Hematopoietic multipotent progenitor cell (in vitro differentiated cells): ENCODE measurements at places on chromosomes 12 and 14.

DNA sequence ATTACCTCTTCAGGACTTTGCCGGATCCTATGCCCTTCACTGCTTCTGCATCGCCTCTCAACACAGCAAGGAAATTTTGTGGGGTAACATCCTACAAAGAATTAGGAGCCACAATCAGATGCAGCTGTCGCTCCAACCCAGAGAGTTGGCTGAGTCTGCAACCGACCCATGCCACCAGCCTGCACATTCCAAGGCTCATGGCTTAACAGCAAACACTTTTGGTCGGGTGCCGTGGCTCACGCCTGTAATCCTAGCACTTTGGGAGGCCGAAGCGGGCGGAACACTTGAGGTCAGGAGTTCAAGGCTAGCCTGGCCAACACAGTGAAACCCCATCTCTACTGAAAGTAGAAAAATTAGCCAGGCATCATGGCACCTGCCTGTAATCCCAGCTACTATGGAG lies 32.3 kb downstream of the LGMN start:
- no peak for DNase-seq

GRCh38 chr12:112175361-112176155 lies 50.2 kb downstream of the TRAFD1 start:
- DNase-seq, result no peak

- DNase-seq, result no peak
Observed at GRCh38 chr14:75437201-75438143, 9.7 kb downstream of the JDP2 start.

GRCh38 chr12:78863482-78864402 lies 832 bp upstream of the SYT1 start:
- no peak for DNase-seq

DNA sequence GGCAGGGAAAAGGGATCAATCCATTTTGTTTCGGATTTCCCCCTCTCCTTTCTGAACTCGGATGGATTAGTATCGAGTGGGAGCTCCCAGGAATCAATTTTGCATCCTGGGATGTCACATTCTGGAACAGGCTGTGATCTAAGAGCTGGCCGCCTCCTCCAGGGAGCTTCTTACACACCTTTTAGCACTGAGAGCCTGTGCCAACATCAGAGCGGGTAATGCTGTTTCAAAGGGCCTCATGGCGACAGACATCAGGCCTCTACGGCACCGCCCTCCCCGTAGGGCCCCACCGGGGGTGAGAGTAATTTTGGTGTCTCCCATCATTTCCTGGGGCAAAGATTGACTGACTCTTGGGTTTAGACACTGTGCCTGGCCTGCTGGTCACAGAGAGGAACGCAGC lies 2.7 kb downstream of the GALNT9 start:
- DNase-seq, result no peak

DNA sequence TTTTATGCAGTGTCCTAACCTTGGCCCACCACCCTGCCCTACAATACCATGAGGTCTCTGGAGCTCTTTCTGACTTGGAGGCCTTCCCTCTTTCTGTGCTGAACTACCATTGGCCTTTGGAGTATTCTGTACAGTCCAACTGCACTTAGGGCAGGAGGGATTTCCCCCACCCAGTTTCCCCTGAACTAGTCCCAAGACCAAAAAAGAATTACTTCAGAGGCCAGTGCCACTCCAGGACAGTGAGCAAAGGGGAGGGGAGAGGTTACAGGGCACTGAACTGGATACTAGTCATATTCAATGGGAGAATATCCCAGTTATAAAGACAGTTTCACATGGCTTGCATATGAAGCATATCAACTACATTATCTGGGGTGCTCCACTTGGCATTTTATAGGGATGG lies 6.1 kb downstream of the SLCO1A2 start:
- no peak for DNase-seq

GRCh38 chr12:24244801-24245200 lies 295.3 kb upstream of the SOX5 start:
- DNase-seq, result no peak

DNA sequence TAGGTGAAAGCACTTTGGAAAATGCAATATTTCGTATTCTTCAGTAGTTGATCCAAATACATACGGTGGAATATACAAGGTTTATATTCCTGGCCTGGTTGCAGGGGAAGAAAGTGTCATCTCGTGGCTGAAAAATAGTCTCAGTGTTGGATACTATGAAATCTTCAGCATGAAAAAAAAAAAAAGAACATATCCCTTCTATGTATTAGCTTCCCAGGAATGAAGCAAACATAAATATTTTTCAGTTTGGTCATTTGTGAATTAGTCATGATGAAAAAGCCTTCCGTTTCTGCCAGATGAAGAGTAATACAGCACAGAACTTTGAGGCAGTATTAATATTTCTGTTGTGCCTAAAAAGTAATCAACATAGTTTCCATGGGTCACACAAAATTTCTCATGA lies 36.7 kb downstream of the FLRT2 start:
- no peak for DNase-seq

DNA sequence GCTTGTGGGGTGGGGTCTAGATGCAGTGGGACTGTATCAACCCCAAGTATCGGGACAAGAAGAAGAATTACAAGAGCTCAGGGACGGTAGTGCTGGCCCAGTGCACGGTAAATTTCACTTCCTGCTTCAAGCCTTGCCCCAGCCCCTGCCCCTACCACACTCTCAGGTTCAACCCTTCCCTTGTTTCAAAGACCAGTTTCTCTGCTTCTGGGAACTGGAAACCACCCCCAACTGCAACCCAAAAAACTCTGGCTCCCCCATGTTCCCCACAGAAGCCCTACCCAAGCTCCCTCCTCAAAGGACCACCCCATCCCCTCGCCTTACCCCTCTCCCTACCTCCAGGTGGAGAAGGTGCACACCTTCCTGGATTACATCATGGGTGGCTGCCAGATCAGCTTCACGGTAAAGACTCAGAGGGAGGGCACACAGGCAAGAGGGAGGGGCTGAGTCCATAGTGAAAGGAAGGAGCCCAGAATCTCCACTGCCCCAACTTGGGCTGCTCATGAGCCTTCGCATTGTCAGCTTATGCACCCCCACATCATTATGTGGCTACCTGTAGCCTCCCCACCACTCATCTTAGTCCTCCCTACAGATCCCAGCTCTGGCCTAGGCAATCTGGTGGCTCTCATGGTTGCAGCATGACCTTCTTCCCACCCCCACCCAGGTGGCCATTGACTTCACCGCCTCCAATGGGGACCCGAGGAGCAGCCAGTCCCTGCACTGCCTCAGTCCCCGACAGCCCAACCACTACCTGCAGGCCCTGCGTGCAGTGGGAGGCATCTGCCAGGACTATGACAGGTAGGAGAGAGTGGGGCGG lies 4.3 kb downstream of the CPNE6 start:
- no peak for DNase-seq

- no peak for DNase-seq
Observed at GRCh38 chr12:101209319-101210302, at the start of gene SLC5A8. Gene SLC5A8, minus strand, starts transcription at chr12:101210238. Its CDS starts 390 bp downstream, at chr12:101209848.

- DNase-seq, result peak; percentile 97
Observed at GRCh38 chr12:90253674-90254181, 545.1 kb upstream of the ATP2B1 start.

DNA sequence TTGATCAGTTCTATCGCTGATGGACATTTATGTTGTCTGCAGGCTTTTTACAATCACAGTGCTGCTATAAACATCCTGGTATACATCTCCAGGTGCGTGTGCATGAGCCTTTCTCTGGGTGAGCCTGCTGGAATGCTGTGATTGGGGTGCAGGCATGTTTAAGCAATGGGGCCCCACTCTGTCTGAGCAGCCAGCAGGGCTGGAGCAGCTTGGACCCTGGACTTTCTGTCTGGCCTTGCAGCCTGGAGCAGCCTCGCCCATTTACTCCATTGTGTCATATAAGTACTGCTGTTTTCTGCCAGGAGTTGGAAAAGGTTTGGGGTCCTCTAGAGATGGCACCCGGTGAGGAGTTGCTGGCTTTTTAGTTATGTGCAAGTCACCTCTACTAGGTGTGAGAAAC lies 199.0 kb downstream of the KIF26A start:
- DNase-seq, result no peak

GRCh38 chr14:80428171-80428570 lies 216.9 kb upstream of the DIO2 start:
- no peak for DNase-seq

- no peak for DNase-seq
Observed at GRCh38 chr14:58815161-58815701, 177.5 kb downstream of the DACT1 start.

GRCh38 chr12:93243689-93244513 lies 133.8 kb upstream of the NUDT4 start:
- DNase-seq, result peak; percentile 45

DNA sequence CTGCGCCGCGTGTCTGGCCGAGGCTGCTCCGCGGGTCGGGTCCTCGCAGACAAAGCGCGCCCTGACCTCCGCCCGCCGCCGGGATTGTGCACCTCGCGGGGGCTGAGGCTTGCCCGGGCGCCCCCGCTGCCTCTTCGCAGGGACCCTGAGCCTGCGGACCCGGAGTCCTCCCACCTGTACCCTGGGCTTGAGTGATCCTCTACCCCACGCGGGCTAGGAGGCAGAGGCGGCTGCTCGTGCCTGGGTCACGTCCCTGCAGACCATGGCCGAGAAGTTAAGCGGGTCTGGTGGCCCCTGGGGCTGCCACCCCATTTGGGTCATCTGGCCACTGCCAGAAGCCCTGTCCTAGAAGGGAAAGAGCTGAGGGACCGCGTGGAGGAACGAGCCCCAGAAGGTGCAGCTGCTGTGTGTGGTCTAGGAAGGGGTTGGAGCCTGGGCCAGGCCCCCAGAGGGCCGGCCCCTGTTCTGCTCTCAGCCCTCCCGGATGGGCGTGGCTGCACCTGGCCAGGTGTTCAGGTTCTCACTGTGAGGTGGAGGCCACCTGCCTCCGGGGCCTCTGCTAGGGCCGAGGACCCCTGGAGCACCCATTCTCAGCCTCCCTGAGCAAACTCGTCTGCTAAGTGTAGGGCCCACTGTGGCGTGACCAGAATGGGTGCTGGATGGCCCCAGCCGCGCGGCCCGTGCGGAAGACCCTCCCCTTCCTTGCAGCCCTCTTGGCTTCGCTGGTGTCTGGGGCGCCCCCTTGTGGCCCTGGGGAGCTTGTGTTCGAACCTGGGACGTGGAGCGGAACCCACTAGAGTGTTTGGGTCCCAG lies 49.6 kb downstream of the LRCOL1 start:
- DNase-seq, result peak; percentile 86

GRCh38 chr12:104686196-104686595 lies 229.4 kb downstream of the CHST11 start:
- no peak for DNase-seq

DNA sequence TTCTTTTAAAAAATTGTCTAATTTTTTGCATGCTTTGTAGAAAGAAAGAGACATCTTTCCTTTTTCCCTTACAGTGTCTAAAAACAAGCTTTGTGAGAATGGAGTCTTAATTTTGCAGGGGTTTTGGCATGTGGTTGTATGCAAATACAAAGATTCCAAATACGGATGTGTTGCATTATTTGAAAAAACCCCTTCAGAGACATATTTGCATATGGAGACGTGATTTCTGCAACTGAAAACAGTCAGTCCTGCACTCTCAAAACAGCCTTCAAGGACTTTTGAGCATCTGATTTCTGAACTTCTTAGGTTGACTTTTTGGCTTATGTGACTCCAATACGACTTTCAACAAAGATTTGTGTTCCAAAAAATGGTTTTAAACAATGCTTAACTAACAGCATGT lies 7.8 kb downstream of the IRAK3 start:
- no peak for DNase-seq

DNA sequence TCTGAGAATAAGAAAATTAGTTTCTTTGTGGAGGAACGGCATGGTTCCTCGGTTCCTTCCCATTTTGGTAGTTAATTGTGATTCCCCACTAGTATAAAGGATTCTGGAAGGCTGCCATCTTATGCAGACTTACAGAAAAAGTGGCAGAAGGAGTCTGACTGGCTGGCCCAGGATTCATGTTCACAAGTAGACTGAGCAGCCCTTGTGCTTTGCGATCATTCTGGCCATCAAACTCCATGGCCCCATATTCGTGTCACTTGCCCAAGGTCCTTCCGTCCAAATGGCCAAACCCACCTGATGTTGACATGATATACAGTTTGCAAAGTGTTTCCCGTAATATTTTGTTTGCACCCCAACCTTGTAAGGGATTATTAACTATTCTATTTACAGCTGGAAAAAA lies 297.2 kb upstream of the AMIGO2 start:
- DNase-seq, result no peak

- DNase-seq, result peak; percentile 83
Observed at GRCh38 chr12:121776190-121777098, 17.0 kb downstream of the RHOF start.

DNA sequence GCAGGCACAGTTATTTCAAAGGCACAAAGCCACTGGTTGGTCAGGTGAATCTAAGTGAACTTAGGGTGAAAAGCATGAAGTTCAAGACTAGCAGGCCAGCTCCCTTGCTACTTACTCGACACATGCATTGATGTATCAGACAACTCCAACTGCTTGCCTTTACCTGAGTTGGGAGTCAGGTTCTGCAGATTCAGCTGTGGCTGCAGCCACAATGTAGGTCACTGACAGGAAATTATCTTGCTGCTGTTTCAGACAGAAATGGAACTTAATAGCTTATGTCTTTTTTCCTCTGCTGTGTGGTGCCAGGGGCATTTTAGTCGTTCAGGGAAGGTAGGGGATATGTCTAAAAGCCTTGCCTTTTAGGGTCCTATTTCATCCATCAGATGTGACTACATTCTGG lies 125.6 kb upstream of the RPH3A start:
- no peak for DNase-seq

GRCh38 chr12:49470986-49471385 lies 67.8 kb upstream of the KCNH3 start:
- DNase-seq, result no peak

DNA sequence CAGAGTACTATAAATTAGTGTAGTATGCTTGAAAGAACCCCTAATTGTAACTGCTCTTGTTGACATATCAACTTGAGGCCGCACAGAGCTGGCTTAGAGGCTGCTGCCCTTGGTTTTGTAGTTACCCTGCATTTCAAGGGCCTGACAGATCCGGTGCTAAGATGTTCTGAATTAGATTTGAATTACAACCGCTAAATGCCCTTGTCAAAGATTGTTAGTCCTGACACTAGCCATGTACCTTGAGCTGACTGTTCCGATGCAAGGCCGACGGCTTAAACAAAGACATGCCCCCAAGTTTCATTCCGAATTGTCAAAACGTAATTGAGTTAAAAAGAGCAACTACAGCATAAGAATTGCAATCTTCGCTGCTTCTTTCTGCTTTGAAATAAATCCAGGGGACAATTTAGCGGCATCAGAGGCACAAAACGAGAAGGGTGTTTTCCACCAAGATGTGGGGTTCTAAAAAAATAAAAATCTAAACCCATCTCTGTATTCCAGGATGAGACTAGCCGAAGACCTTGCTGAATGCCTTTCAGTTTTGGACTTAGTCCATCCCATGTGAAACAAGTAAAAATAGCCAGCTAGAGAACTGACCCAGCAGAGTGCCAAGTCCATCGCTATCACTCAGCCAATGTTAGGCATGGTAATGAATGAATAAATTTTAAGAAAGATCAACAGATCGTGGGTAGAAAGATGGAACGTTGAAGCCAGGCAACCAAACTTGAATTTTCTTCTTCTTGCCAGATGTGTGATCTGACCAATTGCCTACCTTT lies 148.7 kb downstream of the DICER1 start:
- DNase-seq, result no peak

- DNase-seq, result no peak
Observed at GRCh38 chr12:80553316-80553715, 109.3 kb downstream of the PTPRQ start.
